ENCODE measurements at places on chromosomes 4 and X. TPM values are rescaled to one million over a fixed set of nuclear protein-coding genes. Genes with fewer than 3 reads are reported as not detected.
A peak's percentile ranks its signal among the peaks of the same experiment; 100 is the strongest.

- no peak overlapping the region for H3K27ac ChIP-seq
- no peak for DNase-seq
- H3K36me3 ChIP-seq: no peaks in the 10 kb centered on the region
- no peaks in the 10 kb centered on the region for H3K4me1 ChIP-seq
- H3K4me3 ChIP-seq: no peak overlapping the region
Observed at GRCh38 chr4:30443289-30443688, 276.9 kb upstream of the PCDH7 start.

DNA sequence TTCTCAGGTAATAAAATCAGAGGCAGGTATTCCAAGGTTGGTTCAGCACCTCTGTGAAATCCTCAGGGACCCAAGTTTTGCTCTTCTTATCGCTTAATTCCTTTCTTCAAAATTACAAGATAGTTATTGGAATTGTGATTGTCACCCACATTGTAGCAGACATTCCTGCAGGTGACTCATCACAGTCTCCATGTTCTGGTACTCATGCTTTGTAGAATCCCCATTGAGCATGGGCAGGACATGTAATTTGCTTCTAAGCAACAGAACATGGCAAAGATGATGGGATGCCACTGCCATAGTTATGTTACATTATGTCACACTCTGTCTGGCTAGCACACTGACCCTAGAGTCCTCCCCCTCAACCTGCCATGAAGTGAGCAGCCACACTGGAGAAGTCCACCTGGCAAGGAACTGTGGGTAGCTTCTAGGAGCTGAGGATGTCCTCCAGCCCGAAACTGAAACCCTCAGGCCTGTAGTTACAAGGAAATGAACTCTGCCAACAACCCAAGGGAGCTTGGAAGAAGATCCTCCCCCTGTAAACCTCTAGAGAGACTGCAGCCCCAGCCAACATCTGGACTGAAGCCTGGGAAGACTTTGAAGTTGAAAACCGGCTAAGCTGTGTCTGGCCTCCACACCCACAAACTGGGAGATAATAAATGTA is 58.3 kb upstream of the GUCY1A1 start:
- no peaks in the 10 kb centered on the region for H3K4me1 ChIP-seq
- no peaks in the 10 kb centered on the region for H3K27me3 ChIP-seq
- no peaks in the 10 kb centered on the region for H3K36me3 ChIP-seq
- no peak for DNase-seq
- no peak overlapping the region for H3K27ac ChIP-seq
- no peak overlapping the region for H3K4me3 ChIP-seq

DNA sequence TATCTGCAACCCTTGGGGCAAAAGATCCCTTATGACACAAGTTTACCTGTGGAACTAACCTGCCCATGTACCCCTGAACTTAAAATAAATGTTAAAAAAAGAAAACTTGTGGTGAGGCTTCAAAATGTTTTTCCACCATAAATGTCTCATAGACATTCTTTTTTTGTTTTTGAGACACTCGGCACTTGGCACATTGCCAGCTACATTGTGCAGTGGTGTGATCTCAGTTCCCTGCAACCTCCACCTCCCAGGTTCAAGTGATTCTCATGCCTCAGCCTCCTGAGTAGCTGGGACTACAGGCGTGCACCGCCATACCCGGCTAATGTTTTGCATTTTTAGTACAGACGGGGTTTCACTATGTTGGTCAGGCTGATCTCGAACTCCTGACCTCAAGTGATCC is 528.9 kb upstream of the CXorf51A start:
- no peaks in the 10 kb centered on the region for H3K36me3 ChIP-seq
- H3K4me3 ChIP-seq: no peak overlapping the region
- H3K4me1 ChIP-seq: no peaks in the 10 kb centered on the region
- no peaks in the 10 kb centered on the region for H3K27me3 ChIP-seq
- no peak overlapping the region for H3K27ac ChIP-seq

- H3K4me1 ChIP-seq: peaks cover 15% of the 10 kb centered on the region
- H3K27me3 ChIP-seq: no peaks in the 10 kb centered on the region
- no peaks in the 10 kb centered on the region for H3K36me3 ChIP-seq
- no peak for DNase-seq
- H3K4me3 ChIP-seq: no peak overlapping the region
Observed at GRCh38 chr4:98586962-98587354, 71.5 kb downstream of the TSPAN5 start.

- H3K27me3 ChIP-seq: no peaks in the 10 kb centered on the region
- H3K36me3 ChIP-seq: no peaks in the 10 kb centered on the region
- no peak overlapping the region for H3K27ac ChIP-seq
- H3K4me1 ChIP-seq: no peaks in the 10 kb centered on the region
- H3K4me3 ChIP-seq: no peak overlapping the region
- no peak for DNase-seq
Observed at GRCh38 chr4:134018846-134019245, 182.7 kb downstream of the PABPC4L start.

LARP7 gene
- total RNA-seq: 28.3 TPM

DNA sequence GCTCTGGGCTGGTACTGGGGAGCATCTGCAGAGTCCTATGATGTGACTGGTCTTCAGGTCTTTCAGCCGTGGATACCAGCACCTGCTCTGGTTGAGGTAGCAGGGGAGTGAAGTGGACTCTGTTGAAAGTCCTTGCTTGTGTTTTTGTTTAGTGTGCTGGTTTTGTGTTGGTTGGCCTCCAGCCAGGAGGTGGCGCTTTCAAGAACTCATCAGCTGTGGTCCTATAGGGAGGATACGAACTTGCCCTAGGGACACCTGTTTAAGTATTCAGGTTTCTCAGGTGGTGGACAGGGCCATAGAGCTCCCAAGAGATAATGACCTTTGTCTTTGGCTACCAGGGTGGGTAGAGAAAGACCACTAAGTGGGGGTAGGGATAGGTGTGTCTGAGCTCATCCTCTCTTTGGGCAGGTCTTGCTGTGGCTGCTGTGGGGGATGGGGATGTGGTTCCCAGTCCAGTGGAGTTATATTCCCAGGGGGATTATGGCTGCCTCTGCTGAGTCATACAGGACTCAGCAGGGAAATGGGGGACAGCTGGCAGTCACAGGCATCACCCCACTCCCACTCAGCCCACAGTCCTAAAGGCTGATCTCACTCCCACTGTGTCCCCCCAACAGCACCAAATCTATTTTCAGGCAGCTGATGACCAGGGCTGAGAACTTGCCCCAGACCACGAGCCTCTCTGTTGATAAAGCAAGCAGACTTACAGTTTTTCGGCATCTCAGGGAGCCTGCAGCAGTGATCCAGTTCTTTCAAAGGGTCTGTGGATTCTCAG is 24.1 kb downstream of the MSMO1 start:
- H3K4me1 ChIP-seq: no peaks in the 10 kb centered on the region
- H3K4me3 ChIP-seq: no peak overlapping the region
- DNase-seq: no peak
- no peaks in the 10 kb centered on the region for H3K36me3 ChIP-seq
- no peaks in the 10 kb centered on the region for H3K27me3 ChIP-seq
- H3K27ac ChIP-seq: no peak overlapping the region

- H3K4me1 ChIP-seq: no peaks in the 10 kb centered on the region
- H3K36me3 ChIP-seq: no peaks in the 10 kb centered on the region
- H3K4me3 ChIP-seq: no peak overlapping the region
- H3K27me3 ChIP-seq: no peaks in the 10 kb centered on the region
- H3K27ac ChIP-seq: no peak overlapping the region
Observed at GRCh38 chr4:122508083-122508482, 51.6 kb upstream of the IL2 start.

DNA sequence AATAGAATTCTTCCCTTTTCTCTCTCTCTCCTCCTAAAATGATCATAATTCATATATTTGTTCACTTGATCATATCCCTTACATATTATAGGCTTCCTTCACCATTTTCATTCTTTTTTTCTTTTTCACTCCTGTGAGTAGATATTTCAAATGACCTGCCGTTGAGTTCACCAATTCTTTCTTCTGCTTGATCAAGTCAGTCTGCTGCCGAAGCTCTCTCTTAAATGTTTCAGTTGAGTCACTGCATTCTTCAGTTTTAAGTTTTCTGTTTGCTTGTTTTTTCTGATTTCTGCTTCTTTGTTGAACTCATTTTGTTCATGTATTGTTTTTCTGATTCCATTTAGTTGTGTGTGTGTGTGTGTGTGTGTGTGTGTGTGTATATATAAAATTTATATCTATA is 354.3 kb downstream of the GPAT3 start:
- H3K27me3 ChIP-seq: no peaks in the 10 kb centered on the region
- no peaks in the 10 kb centered on the region for H3K4me1 ChIP-seq
- no peak for DNase-seq
- no peaks in the 10 kb centered on the region for H3K36me3 ChIP-seq

NALF2 gene
- total RNA-seq: 0.28 TPM

GPR119 gene
- not detected for total RNA-seq

DNA sequence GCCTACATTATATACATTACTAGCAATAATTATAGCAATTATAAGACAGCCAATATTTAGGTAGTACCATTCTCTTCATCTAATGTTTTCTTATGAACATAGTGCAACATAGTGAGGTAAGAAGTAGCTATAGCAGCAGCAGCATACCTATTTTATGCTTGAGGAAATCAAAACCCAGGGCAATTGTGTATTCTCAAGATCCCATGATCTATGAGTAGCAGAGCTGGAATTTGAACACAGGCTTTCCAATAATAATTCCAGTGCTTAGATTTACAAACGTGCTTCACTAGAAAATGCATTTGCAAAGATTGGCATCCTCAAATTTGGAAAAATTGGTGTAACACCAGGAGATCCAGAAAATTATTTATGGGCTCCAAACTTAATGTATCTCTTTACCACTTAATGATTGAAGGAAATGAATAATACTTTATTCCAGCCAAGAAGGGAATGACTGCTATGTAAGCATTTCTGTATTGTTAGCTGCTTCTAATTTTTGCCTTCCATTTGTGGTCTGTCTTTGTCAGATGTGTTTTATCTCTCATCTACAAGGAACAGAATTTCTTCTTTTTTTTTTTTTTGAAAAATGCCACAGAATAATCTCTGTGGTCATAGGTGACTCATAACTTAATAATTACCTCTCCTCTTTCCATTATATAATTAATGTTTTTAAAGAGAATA is 451.1 kb downstream of the ARAP2 start:
- H3K36me3 ChIP-seq: no peaks in the 10 kb centered on the region
- no peak overlapping the region for H3K27ac ChIP-seq
- no peaks in the 10 kb centered on the region for H3K4me1 ChIP-seq
- no peak overlapping the region for H3K4me3 ChIP-seq
- no peak for DNase-seq

- H3K4me1 ChIP-seq: no peaks in the 10 kb centered on the region
- H3K36me3 ChIP-seq: no peaks in the 10 kb centered on the region
- no peak overlapping the region for H3K27ac ChIP-seq
- no peak for DNase-seq
Observed at GRCh38 chr4:102789317-102789717, 28.5 kb upstream of the MANBA start.

DNA sequence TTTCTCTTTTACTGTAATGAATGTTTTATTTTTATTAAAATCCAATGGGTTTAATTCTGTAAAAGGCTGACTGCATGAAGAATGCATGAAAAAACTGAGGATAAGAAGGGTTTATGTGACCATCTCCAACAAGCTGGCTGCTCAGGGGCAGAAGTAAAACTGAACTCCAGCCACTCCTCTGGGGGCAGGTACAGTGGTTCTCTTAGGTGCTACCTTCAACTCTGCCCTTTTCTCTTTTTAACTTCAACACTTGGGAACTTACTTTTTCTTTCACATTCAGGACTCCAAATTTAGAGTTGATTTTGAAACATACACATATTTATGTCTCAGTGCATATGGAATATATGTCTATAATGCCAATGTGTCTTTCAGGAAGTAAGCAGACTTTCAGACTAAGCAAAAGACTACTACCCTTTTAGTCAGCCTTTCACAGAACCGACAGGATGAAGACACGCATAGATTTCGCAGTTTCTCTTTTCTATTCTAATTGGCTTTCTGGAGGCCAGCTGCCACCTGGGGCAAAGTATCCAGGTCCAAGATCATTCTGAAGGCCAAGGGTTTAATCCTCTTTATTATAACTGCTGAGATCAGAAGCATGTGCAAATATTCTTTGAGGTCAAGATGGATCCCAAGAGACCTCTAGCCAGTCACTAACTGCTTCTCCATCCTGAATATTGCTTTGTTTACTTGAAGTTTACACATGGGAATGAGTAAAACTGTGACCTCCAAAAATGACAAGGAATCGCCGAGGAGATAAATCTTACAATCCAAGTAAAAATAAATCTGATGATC is 30.7 kb downstream of the HS3ST1 start:
- H3K27me3 ChIP-seq: no peaks in the 10 kb centered on the region
- H3K36me3 ChIP-seq: peaks cover 3% of the 10 kb centered on the region
- H3K4me3 ChIP-seq: no peak overlapping the region
- H3K4me1 ChIP-seq: peaks cover 20% of the 10 kb centered on the region
- H3K27ac ChIP-seq: peak overlapping the region; percentile 14

DNA sequence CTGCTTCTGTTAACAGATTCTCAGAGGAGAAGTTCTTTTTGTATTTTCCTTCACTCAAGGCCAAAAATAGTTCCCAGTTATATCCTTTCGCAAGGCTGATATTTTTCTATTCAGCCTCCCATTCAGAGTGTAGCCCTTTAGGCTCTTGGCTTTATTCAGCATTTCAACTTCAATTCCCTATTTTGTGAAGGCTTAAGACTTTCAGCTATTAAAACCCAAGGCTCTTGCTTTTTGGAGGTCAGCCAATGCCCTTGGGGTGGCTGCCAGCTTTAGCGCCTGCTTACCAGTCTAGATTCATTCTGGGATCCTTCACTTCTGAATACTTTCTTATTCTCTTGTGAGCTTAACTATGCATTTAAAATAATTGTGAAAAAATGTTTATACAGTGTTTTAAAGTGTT is 57.3 kb upstream of the ADGRA3 start:
- no peak overlapping the region for H3K4me3 ChIP-seq
- H3K36me3 ChIP-seq: no peaks in the 10 kb centered on the region
- peak; percentile 60 for DNase-seq
- H3K27ac ChIP-seq: no peak overlapping the region

- no peaks in the 10 kb centered on the region for H3K27me3 ChIP-seq
- no peak overlapping the region for H3K4me3 ChIP-seq
- no peak overlapping the region for H3K27ac ChIP-seq
- DNase-seq: no peak
- no peaks in the 10 kb centered on the region for H3K36me3 ChIP-seq
Observed at GRCh38 chr4:169741569-169741968, 16.2 kb downstream of the HPF1 start.

GRCh38 chr4:78179196-78179595 is 122.1 kb downstream of the FRAS1 start:
- no peak overlapping the region for H3K27ac ChIP-seq
- no peaks in the 10 kb centered on the region for H3K27me3 ChIP-seq
- no peaks in the 10 kb centered on the region for H3K4me1 ChIP-seq

All from ovary (tissue), 10 donors.